ENCODE measurements at places on chromosomes 6 and 20. TPM values are rescaled to one million over a fixed set of nuclear protein-coding genes. Genes with fewer than 3 reads are reported as not detected.

DNA sequence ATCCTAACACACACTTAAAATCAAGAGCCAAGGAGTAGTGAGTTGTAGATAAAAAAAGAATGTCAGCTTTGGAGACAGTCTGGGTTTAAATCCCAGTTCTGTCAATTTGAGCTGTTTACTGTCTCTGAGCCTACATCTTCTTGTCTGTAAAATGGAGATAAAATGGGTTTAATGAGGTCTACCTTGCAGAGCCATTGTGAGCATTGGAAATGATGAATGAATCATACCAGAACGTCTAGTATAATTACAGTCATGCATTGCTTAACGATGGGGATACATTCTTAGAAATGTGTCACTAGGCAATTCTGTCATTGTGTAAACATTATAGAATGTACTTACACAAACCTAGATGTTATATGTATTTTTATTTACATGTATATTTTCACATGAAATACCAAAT, 17.6 kb upstream of the SGK2 start:
- DNase-seq, result no peak

DNA sequence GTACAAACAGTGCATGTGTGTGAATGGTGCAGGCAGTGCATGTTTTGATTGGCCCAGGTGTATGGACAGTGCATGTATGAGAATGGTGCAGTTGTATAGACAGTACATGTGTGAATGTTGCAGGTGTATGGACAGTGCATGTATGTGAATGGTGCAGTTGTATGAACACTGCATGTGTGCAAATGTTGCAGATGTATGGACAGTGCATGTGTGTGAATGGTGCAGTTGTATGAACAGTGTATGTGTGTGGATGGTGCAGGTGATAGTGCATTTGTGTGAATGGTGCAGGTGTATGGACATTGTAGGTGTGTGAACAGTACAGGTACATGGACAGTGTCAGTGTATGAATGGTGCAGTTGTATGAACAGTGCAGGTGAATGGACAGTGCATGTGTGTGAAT, 4.0 kb upstream of the KLHL31 start:
- DNase-seq, result no peak

DNA sequence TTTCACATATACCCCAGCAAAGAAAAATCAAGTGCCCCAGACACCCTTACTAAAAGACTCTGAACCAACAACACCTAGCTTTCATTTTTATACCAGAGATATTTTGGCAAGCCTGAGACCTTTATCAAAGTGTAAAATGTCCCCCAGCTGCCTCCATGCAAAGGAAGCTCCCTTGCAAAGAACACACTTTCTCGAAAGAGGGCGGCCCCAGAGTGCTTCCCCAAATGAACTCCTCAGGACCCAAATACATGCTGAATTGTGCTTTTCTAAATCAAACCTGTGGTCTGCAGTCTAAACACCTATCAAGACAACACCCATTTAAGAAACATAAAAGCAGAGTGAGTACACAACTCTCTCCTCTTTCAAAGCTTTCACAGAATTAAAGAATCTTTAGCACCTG, 490 bp downstream of the IPCEF1 start:
- DNase-seq, result no peak

GRCh38 chr20:38872036-38872435, 54.2 kb upstream of the FAM83D start:
- no peak for DNase-seq

DNA sequence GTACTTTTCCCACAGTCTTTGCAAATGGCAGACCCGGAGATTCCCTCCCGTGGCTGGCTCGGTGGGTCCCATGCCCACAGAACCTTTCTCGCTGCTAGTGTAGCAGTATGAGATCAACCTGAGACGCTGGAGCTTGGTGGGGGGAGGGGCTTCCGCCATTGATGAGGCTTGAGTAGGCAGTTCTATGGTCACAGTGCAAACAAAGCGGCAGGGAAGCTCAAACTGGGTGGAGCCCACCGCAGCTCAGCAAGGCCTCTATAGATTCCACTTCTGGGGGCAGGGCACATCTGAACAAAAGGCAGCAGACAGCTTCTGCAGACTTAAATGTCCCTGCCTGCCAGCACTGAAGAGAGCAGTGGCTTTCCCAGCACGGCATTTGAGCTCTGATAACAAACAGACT, 186.0 kb upstream of the KCNK16 start:
- no peak for DNase-seq

GRCh38 chr6:165701005-165701404, 38.0 kb upstream of the PDE10A start:
- no peak for DNase-seq

DNA sequence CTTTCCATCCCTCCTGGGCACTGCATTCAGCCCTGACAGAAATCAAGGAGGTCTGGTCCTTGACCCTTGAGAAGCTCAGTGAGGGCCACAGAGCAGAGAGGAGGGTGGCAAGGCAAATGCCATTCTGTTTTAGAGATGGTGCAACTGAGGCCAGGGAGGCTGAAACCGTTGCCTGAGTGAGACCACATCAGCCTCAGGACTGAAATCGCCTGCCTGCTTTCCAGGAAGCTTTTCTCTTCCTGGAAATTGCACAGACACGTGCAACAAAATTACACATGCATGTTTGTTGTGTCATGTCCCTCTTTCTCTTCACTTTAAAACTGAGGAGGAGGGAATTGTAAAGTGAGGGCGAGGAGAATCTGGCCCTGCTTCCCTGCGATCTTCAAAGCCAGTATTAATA, 113.7 kb upstream of the PDE10A start:
- no peak for DNase-seq

GRCh38 chr6:1695546-1696462, 86.1 kb downstream of the FOXC1 start:
- DNase-seq, result peak; percentile 75

DNA sequence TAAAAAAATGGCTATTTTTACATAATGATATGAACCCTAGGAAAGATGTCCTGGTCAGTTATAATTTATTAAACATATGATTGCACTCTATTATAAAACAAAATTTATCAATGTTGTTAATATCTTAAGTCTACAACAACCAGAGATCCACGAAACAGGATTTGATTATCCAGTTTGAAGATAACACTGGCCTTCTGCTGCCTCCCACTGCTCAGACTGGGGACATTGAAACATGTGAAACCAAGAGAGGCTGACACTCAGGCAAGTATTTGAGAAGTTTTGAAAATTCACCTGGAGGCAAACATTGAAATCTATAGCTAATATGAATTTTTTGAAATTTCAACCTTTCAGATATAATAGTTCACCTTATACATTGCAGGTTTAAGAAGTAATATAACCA, 219.3 kb upstream of the HSF2 start:
- DNase-seq, result no peak

Gene GDAP1L1
- polyA plus RNA-seq, result not detected

Gene DSP
- polyA plus RNA-seq, result 0.41 TPM

Gene LCA5
- polyA plus RNA-seq, result 4.0 TPM

Gene EDN1
- polyA plus RNA-seq, result 10.7 TPM

Gene PTGIS
- 115 TPM for polyA plus RNA-seq

All from aorta (tissue), 5 donors.